ENCODE measurements at places on chromosomes 3 and 15. TPM values are rescaled to one million over a fixed set of nuclear protein-coding genes. Genes with fewer than 3 reads are reported as not detected.

OR5K1 gene
- total RNA-seq, result not detected

NEK10 gene
- 1.4 TPM for total RNA-seq

LEKR1 gene
- total RNA-seq, result 0.35 TPM

TMC3 gene
- 0.02 TPM for total RNA-seq

CCR5 gene
- 0.12 TPM for total RNA-seq

SERINC4 gene
- 0.12 TPM for total RNA-seq

GOLGA8S gene
- total RNA-seq, result not detected

GLDN gene
- total RNA-seq, result 4.6 TPM

CORO2B gene
- not detected for total RNA-seq

SCAANT1 gene
- total RNA-seq, result not detected

THBS1 gene
- total RNA-seq, result 0.35 TPM

COL6A6 gene
- total RNA-seq, result not detected

PLAAT1 gene
- 3.7 TPM for total RNA-seq

SYNPR gene
- not detected for total RNA-seq

TAGLN3 gene
- total RNA-seq, result not detected

SLC28A2 gene
- total RNA-seq, result not detected

GOLGB1 gene
- 13.1 TPM for total RNA-seq

GPR87 gene
- total RNA-seq, result not detected

SLC9C1 gene
- total RNA-seq, result not detected

AADACL2 gene
- not detected for total RNA-seq

PLA2G4D gene
- not detected for total RNA-seq

HCLS1 gene
- 7.3 TPM for total RNA-seq

ATP13A5 gene
- total RNA-seq, result not detected

THAP10 gene
- 5.6 TPM for total RNA-seq

GOLGA6L7 gene
- total RNA-seq, result not detected

REC114 gene
- not detected for total RNA-seq

GRM7 gene
- not detected for total RNA-seq

SEMA6D gene
- total RNA-seq, result 0.02 TPM

SPINT1 gene
- total RNA-seq, result 2.4 TPM

ARNT2 gene
- total RNA-seq, result 0.78 TPM

ERC2 gene
- 0.14 TPM for total RNA-seq
